ENCODE measurements at places on chromosomes 4 and X.

DNA sequence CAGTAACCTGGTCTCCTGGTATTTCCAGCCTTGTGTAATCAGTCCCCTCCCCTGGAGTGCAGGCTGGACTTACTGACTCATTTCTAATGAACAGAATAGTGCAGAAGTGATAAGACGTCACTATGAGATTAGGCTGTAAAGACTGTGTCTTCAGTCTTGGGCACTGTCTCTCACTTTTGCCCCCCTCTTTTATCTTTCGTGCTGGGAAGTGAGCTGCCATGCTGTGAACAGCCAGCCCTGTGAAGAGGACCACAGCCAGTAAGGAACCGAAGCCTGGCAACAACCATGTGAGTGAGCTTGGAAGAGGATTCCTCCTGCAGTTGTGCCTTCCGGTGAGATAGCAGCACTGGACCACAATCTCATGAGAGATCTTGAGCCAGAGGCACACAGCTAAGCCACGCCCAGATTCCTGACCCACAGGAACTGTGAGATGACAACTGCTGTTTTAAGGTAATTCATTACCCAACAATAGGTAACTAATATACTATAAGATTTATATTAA lies 67.5 kb upstream of the GPR34 start:
- no peak for DNase-seq

DNA sequence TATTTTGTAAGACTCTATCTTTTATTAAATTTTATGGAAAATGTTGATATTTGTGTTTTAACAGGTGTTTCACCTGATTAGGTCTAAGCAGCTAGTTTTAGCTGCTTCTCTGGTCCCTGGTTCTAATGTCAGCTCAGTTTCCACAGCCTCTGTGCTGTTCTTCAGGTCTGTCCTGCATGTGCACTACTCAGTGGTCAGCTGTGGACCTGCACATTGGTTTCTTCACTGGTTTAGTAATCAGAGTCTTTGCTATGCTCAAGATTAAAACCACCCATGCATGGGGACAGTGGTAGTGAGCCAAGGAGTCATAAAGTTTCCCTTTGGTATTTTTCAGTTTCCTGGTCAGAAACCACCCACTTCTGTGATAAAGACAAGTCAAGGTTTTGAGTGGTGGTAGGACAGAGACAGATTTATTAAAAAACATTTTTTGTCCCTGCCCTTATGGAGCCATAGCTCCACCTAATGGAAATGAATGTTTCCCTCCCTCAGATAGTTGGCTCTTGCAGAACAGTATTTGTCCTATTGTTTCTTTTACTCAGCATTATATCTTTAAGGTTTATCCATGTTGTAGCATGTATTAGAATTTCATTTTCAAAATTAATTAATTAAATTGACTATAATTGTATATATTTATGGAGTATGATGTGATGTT lies 36.8 kb upstream of the VBP1 start:
- no peak for DNase-seq

DNA sequence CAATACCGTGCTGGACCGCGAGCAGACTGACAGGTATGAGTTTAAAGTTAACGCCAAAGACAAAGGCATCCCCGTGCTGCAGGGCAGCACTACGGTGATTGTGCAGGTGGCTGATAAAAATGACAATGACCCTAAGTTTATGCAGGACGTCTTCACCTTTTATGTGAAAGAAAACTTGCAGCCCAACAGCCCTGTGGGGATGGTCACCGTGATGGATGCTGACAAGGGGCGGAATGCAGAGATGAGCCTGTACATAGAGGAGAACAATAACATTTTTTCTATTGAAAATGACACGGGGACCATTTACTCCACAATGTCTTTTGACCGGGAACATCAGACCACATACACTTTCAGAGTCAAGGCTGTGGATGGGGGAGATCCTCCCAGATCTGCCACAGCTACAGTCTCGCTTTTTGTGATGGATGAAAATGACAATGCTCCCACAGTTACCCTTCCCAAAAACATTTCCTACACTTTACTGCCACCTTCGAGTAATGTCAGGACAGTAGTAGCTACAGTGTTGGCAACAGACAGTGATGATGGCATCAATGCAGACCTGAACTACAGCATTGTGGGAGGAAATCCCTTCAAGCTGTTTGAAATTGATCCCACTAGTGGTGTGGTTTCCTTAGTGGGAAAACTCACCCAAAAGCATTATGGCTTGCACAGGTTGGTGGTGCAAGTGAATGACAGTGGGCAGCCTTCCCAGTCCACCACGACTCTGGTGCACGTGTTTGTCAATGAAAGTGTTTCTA lies 3.2 kb downstream of the PCDH7 start:
- DNase-seq: no peak

DNA sequence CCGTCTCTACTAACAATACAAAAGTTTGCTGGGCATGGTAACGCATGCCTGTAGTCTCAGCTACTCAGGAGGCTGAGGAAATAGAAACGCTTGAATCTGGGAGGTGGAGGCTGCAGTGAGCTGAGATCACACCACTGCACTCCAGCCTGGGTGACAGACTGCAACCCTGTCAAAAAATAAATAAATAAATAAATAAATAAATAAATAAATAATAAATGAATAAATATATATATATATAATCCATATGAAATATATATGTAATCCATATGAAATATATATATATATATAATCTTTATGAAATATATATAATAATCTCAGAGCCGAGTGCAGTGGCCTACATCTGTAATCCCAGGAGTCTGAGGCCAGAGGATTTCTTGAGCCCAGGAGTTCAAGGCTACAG lies 17.8 kb upstream of the RBPJ start:
- no peak for DNase-seq

DNA sequence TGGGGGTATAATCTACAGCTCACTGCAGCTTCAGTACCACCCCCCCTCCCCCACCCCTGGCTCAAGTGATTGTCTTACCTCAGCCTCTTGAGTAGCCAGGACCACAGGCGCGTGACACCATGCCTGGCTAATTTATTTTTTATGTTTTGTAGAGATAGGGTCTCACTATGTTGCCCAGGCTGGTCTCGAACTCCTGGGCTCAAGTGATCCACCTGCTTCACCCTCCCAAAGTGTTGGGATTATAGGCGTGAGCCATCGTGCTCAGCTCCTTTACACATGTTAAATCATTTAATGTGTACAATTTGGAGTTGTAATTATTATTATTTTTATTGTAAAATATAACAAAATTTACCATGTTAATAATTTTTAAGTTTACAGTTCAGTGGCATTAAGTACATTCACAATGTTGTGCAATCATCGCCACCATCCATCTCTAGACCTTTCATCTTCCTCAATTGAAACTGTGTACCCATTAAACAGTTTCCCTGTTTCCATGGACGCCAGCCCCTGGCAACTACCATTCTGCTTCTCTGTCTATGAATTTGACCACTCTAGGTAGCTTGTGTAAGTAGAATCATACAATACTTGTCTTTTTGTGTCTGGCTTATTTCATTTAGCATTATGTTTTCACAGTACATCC lies 6.1 kb downstream of the SLAIN2 start:
- DNase-seq: no peak

DNA sequence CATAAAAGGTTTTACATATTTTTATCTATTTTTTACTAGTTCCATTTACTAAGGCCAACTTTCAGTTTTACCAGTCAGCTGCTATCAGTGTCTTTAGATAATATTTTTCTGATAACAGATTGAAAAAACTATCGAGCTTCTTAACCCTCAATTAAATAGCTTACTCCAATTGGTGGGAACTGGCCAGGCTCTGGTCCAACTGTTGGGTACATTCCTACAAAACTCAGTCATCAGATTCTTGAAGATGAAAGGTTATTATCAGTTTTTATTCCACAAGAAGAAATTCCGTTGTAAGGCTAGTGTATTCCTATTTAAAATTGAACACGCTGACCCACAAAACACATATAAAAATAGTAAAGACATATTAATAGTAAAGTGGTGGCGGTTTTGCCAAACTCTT lies 346.2 kb downstream of the MAPK10 start:
- no peak for DNase-seq

- no peak for DNase-seq
Measured at GRCh38 chrX:14095702-14096101, 66.0 kb upstream of the GEMIN8 start.

GRCh38 chr4:70511365-70511764 lies 7.0 kb upstream of the AMTN start:
- no peak for DNase-seq

- no peak for DNase-seq
Measured at GRCh38 chrX:153925739-153926551, at the start of gene ARHGAP4. Gene ARHGAP4 (minus strand): TSS chrX:153926264. CDS start chrX:153926202, 62 bp downstream.

- DNase-seq: no peak
Measured at GRCh38 chrX:45404206-45404605, 203.5 kb upstream of the DIPK2B start.

DNA sequence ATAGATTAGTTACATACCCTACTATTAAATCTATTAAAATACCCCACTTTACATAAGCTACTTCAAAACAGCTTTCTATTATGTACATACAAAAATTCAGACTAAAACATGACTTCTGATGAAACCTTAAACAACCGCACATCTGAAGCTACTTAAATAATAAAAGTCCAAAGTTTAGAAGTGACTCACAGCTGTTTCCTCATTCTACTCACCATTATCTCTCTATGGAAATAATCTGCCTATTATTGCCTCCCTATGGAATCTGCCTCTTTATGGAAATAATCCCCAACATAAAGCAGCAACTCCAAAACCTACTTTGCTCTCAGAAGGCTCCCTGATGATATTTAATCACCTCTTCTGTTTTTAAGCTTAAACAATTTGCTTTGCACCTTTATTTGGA lies 15.7 kb upstream of the BANK1 start:
- DNase-seq: no peak

DNA sequence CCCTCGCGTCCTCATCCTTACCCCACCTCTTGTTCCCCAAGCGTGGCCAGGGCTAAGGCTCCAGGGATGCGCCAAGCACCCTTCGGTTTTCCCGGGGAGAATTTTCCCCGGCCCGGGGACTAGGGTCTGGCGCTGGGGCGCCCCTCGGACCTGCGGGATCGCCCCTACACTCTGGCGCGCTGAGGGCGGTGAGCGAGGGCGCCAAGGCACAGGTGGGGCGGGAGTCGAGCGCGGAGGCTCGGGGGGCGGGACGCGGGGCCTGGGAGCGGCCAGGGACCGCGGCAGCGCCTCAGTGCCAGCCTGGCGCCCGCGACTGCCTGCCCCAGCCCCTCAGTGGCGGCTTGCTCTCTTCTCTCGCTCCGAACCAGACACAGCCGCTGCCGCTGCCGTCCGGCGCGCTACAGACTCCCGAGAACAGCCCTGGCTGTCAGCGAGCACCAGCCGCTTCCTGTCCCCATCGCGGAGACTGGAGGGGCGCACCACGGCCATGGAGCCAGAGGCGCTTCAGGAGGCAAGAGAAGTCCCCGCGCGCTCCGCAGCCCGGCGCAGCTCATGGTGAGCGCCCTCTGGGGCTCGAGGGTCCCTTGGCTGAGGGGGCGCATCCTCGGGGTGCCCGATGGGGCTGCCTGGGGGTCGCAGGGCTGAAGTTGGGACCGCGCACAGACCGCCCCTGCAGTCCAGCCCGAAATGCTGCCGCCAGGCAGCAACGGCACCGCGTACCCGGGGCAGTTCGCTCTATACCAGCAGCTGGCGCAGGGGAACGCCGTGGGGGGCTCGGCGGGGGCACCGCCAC lies at the start of gene DRD5:
TSS of gene DRD5 (plus strand) at position 292 of the 793 bp plus-strand sequence. CDS start at position 688, 396 bp downstream.
- DNase-seq: no peak

GRCh38 chr4:124266721-124267120 lies 445.8 kb downstream of the ANKRD50 start:
- DNase-seq: no peak

DNA sequence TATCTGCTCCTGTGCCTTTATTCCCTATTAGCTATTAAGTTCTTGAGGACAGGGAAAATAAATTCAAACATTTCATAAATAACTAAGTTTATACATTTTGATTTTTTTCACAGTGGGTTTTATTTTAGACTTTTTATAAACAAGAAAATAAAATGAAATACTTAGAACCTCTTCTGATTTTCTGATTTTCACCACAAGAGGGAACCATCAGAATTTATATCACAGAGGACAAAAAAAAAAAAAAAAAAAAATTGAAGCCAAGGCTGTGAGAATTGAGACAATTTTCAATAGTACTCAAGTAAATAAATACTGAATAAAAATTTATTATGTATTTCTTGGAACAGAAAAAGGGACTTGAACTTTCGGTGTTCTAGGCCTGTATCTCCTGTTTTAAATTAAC lies 288.1 kb downstream of the SH3BGRL start:
- no peak for DNase-seq

DNA sequence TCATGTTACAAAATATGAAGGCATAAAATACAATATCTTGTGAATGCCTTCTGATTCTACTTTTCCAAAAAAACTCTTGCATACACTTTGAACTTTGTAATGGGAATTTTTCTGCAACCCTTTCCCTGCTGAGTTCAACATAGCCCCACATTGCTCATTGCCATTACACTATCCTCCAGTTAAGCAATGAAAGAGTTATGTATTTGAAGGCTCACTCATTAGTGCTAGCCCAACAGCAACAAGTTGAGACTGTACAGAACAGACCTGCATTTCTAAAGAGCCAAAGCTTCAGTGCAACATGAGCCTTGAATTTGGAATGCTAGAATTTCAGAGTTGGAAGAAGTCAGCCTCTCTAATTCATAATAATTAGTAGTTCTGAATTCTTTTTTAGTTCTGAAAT lies 44.4 kb upstream of the STAG2 start:
- no peak for DNase-seq

DNA sequence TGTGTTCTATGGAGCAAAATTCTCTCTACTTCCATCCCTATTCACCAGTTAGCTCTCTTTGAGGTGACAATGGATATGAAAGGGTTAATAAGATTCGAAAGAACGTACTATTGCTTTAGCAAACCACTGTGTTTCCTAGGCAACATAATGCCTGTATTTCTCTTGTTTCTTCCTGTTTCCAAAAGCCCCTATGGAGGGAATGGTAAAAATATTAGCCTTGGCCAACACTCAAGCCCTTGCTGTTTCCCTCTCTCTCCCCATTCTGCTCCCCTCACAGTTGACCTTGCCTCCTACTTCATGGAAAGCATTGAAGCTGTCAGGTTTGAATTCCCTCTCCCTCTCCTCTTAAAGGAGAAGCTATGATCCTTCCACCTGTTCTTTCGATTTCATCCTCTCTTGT lies 9.6 kb upstream of the PGRMC1 start:
- no peak for DNase-seq

- no peak for DNase-seq
Measured at GRCh38 chr4:186592966-186593586, 37.7 kb upstream of the MTNR1A start.

- no peak for DNase-seq
Measured at GRCh38 chrX:26925088-26925487, 538.1 kb downstream of the PPP4R3C start.

DNA sequence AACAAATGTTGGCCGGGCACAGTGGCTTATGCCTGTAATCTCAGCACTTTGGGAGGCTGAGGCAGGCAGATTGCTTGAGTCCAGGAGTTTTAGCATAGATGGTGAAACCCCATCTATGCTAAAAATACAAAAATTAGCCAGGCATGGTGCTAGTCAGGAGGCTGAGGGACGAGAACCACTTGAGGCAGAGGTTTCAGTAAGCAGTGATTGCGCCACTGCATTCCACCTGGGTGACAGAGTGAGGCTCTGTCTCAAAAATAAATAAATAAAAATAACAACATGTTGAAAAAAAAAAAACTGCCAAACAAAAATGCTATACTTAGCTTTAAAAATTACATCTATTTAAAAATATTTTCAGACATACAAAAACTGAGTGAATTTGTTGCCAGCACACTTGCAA lies 374.2 kb upstream of the SMIM31 start:
- DNase-seq: no peak
